ENCODE measurements at places on chromosomes 11 and 22. TPM values are rescaled to one million over a fixed set of nuclear protein-coding genes. Genes with fewer than 3 reads are reported as not detected.

APOL4 gene
- polyA plus RNA-seq, result 8.8 TPM

GGT5 gene
- polyA plus RNA-seq, result 16.5 TPM

FOLH1 gene
- 22.2 TPM for polyA plus RNA-seq

RBFOX2 gene
- polyA plus RNA-seq, result 132 TPM

PAMR1 gene
- polyA plus RNA-seq, result 5.9 TPM

EEF1G gene
- 2,294 TPM for polyA plus RNA-seq

LRRC74B gene
- polyA plus RNA-seq, result 0.20 TPM

CCDC34 gene
- polyA plus RNA-seq, result 39.4 TPM

OR56A5 gene
- polyA plus RNA-seq, result not detected

APOA4 gene
- polyA plus RNA-seq, result not detected

NXPE1 gene
- polyA plus RNA-seq, result not detected

KCNK4 gene
- polyA plus RNA-seq, result 0.13 TPM

KRTAP5-7 gene
- not detected for polyA plus RNA-seq

AQP11 gene
- polyA plus RNA-seq, result 4.1 TPM

MMP27 gene
- polyA plus RNA-seq, result not detected

OR52N4 gene
- not detected for polyA plus RNA-seq

GLYATL2 gene
- polyA plus RNA-seq, result 1.6 TPM

PDGFD gene
- 33.0 TPM for polyA plus RNA-seq

GRK3 gene
- 10.4 TPM for polyA plus RNA-seq

FOLR2 gene
- 10.8 TPM for polyA plus RNA-seq

RBMXL2 gene
- 0.08 TPM for polyA plus RNA-seq

Measured in right renal cortex interstitium (tissue), 3 donors.